ENCODE measurements at places on chromosomes 7 and 10. TPM values are rescaled to one million over a fixed set of nuclear protein-coding genes. Genes with fewer than 3 reads are reported as not detected.

GRCh38 chr7:68058014-68058413 is 1061.4 kb downstream of the TYW1 start:
- DNase-seq: no peak

GRCh38 chr10:101054351-101054750 is 7.4 kb upstream of the KAZALD1 start:
- no peak for DNase-seq

Gene CPN1
- total RNA-seq: not detected

DNA sequence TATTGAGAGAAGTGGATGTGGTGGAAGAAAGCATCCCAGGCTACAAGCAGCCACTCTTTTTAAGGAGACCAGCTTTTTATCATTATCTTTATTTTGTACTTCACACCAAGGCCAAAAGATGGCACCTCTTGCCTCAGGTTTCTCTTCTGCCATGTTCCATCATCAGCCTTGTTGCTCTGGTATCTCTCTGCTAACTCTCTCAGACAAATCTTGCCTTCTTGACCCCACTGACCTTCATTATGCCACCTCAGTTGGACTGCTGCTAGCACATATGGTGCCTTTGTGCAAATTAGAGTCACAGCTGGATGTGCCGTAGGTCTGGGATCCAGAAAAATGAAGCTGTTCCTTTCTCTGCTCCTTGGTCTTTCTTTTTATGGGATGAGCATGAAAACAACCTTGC is 47.1 kb upstream of the DYNC1I1 start:
- DNase-seq: no peak

Gene GNGT1
- not detected for total RNA-seq

DNA sequence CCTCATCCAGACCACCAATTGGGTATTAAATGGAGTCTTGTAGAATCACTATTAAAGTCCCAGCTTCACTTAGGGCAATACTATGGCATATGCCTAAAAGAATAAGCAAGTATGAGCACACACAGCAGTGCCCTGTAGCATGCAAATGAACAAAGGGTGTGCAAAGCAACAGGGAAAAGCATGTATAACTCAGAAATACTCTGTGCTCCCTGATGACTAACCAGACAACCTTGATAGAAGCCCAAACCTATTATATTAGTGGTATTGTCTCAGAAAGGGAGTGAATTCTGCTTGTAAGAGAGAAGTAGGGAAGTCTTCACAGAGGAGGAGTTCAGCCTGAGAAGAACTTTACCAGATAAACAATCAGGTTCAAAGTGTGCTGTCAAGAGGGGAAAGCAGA is 131.2 kb downstream of the DGKI start:
- no peak for DNase-seq

- no peak for DNase-seq
Observed at GRCh38 chr10:112498806-112499205, 51.8 kb downstream of the VTI1A start.

- DNase-seq: no peak
Observed at GRCh38 chr7:16060502-16060901, 360.8 kb downstream of the CRPPA start.
